ENCODE measurements at places on chromosomes 6 and 20.
A peak's percentile ranks its signal among the peaks of the same experiment; 100 is the strongest.

DNA sequence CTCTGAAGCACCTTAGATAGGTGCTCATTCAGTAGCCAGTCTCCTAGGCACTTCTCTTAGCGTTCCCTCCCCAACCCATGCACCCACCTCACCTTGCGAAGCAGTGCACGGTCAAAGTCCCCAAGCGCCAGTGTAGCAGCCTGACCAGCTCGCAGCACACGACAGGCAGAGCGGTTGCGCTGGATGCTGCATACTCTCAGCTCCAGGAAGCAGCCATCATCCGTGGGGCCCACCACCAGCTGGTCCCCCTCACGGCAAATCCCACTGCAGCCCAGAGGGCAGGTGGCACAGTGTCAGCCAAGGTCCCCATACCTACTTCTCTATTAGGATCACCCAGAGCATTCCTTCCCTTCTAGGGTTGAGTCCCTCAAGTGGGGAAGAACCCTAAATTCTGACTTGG, 6.5 kb downstream of the GTPBP2 start:
- no peak for DNase-seq

DNA sequence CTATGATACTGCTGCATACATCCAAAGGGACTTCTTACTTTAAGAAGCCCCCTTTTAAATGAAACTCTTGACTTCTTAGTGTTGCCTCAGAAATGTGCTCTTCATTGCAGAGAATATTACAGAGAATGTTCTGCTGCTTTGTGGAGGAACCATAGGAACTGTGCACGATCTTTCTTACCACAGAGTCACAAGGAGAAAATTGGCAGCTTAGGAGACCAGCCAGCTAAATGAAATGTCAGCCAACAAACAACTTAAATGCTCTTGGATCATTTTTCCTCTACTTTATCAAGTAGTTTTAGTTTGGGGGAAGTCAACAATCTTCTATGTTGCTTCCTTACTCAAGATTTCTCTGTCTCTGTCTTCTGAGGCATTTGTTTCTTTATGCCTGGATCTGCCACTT, 125.9 kb upstream of the MLIP start:
- DNase-seq: no peak

DNA sequence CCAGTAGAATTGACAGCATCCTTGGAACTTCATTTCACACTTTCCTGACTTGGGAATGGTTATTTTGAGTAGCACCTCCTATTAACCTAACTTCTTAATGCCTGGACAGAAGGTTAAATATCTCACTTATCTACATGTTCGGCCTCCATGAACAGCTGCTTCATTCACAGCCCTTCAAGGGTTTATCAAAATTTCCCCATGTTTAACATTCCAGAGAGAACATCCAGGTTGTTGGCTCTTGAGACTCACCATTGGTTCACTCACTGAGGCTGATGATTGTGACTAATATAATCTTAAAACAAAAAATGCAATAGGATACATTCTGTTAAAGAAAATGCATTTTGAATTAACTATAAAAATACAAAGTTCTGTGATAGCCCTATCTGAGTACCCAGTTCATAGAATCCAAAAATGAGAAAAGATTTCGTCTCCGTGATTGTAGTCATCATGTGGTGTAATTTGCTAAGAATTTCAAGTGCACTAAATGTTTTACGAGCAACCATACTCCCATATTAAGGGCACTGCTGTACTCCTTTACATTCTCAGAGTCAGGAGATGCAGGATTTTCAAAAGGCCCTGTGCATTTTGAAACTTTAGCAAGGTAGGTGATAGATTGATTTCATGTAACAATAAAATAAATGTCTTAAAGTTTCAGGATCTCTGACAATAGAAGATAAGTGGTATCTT, 260.6 kb upstream of the TAB2 start:
- DNase-seq: no peak

- no peak for DNase-seq
Measured at GRCh38 chr6:169904051-169904922, 152.9 kb downstream of the ERMARD start.

DNA sequence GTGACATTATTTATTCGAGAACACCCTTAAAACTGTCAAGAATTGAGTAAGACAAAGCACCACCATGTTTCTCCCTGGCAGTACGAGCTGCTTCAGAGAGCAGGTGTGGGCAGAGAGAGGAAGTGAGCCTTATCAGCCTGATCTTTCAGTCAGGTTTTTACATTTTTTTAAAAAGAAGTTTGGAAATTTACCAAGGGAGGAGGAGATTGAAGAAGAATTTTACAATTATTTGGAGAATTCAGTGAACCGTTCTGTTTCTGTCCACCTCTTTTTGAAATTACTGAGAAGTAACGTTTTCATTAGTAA, 75.5 kb downstream of the ZDHHC14 start:
- DNase-seq: peak; percentile 70

GRCh38 chr6:25987845-25988244, 25.2 kb downstream of the TRIM38 start:
- DNase-seq: no peak

- DNase-seq: peak; percentile 52
Measured at GRCh38 chr6:31354158-31354863, 2.7 kb downstream of the HLA-B start.

DNA sequence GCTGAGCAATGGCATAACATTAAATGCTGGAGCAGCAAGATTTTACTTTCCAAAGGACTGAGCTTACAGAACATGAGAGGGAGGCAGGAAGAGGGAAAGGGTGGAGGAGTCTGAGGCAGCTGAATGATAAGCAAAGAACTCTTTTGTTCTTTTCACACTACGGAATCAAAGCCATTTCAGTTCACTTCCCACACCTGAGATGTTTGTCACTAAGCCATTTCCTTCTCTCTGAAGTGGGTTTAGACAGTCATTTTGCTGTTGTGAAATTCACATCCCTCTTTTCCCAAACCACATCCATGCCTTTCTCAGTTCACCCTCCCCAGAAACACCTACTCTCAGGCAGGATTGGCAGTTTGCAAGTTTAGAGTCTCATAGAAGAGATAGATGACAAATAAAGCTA, 267.9 kb downstream of the ADGRG6 start:
- DNase-seq: no peak

- peak; percentile 69 for DNase-seq
Measured at GRCh38 chr6:143026696-143027449, 33.8 kb upstream of the AIG1 start.

DNA sequence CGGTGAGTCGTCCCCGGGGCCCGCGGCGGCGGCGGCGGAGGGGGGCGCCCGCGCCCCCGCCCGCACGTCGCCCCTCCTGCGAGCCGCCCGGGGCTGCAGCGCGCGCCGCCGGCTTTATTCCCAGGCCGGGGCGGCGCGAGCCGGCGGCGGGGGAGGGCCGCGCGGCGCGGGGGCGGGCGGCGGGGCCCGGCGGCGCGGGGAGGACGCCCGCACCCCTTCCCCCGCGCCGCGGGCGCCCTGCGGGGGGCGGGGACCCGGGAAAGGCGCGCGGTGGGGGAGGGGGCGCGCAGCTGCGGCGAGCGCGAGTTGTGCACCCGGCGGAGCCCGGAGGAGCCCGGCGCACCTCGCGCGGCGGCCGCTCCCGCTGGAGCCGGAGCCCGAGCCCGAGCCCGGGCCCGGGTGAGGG, 646 bp downstream of the HMGA1 start:
- DNase-seq: no peak

DNA sequence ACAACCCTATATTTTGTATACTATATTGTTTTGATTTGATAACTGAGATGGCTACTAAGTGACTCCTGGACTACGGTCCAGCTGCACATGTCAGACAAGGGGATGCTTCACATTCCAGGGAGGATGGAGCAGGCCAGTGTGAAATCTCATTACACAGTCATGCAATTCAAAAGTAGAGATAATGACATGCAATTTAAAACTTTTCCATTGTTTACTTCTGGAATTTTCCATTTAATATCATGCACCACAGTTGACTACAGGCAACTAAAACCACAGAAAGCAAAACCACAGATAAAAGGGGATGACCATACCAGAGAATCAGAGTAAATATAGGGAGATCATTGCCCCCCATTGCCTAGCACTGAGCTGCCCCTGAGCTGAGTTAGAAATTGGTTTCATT, 366.4 kb downstream of the BTBD9 start:
- no peak for DNase-seq

DNA sequence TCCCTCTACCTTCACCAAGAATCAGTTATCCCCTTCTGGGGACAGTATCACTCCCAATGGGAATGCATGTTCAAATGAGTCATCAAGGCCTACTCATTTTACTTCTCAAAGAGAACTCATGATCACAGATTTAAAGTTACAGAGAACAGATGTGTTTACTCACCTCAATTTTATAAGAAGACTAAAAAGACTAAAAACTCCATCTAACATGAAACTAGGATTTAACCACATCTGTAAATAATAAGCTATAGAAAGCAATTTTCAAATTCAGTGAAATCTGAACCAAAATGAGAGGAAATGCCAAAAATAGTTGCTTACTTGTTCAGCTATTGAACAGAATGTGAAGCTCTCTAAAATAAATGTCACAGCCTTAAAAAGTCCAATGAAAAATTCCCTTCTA, 300.1 kb upstream of the KCNQ5 start:
- DNase-seq: no peak

DNA sequence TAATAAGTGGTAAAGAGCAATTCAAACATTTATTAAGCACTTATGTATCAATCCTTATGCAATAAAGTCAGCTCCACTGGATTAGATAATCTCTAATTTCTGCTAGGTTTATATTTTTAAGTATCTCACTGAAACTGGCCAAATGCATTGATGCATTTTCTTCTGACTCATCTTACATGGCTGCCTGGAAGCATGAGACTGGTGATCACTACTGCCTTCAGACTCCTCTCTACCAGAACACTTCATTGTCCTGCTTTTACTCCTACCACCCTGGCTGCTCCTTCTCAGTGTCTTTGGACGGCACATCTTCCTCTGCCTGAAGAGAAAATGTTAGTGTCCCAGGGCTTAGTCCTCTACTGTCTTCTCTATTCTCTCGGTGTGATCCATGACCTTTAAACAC, 7.4 kb downstream of the CEP85L start:
- DNase-seq: no peak
